Stimulated activated CD4-positive, alpha-beta T cell treated with anti-CD3 and anti-CD28 coated beads, TNF-alpha, amount 100 ng/mL, for 4 hours (primary cell): ENCODE measurements at places on chromosomes 4 and X.

GRCh38 chrX:129540068-129540653, at the start of gene OCRL:
Gene OCRL, plus strand, starts transcription at chrX:129540259. Its CDS starts 181 bp downstream, at chrX:129540440.
- peak; percentile 20 for DNase-seq

GRCh38 chr4:72513227-72513626, 55.8 kb downstream of the ADAMTS3 start:
- no peak for DNase-seq

DNA sequence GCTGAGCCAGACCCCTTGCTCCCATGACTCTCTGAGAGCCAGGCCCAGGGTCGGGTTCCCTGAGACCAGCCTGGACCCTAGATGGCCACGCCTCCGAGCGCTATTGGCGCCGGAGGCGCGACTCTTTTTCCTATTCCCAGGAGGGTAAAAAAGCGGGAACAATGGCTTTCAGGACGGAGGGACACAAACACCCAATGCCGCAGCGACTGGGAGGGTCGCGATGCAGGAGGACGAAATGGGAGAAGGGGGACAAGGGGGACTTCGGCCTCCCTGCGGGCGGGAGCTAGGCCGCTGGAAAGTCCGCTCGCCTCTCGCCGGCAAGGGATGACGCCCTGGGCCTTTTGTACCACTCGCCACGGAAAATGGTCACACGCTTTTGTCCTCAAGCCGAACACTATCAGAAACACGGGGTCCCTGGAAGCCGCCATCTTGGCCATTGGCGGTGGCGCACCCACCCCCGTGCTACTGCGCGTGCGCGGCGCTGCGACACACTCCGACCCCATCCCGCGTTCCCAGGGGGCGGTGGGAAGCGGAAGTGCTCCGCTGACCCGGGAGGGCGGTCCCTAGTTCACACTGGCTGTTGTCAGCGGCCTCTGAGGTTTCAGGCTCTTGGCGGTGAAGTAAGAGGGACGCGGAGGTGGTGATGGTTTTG, 98.4 kb downstream of the ZNF674 start:
- peak; percentile 61 for DNase-seq

DNA sequence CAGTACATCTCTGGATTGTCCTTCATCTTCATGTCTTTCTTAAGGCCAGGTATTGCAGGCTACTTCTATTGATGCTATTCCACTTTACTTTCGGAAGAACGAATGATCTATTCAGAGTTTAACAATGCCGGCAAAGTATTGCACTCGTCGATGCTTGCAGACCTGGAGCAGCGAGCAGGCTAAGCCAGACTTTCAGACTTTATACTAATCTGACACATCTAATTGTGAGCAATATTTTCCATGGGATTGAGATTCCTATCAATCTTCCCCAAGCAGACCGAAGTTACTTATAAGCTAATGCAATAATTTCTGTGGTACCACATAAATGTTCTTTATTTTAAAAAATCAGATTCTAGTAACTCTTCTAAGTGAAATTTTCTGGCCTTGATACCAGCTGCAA, 1.6 kb downstream of the EMCN start:
- DNase-seq = no peak

- no peak for DNase-seq
Observed at GRCh38 chr4:120855307-120856001, 67.1 kb downstream of the PRDM5 start.

DNA sequence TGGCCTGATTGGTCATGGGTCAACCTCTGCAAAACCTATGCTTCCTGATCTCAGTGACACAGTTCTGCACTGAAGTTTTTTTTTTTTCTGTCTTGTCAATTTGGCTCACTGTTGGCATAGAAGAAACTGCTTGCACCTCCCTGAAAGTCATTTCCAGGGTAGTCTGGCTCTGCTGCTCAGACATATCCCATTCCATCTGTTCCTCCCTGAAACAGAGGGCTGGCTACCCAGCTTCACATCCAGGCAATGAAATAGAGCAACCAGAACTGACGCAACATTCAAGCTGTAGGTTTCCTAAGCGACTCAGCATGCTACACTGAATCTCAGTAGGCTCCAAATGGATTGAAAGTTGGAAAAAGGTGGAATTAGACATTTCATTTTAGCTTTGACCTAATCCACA, 176.8 kb upstream of the MBNL3 start:
- DNase-seq = no peak

GRCh38 chrX:21940356-21940829, at the start of gene SMS:
Gene SMS, plus strand, starts transcription at chrX:21940709. Its CDS starts 116 bp downstream, at chrX:21940825.
- DNase-seq = peak; percentile 48

DNA sequence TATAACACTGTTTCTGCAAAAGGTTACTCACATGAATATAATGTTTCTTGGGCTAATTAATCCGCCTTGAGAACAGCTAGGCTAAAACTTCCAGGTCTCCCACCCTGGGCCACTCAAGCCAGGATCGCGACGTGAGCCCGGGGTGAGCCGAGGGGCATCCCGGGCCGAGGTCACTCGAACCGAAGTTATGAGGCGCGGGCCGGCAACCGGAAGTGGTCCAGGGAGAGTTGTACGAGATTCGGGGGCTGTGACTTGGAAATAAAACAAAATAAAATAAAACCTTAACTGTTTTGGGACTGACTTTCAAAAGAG, 317 bp downstream of the CMC4 start:
- no peak for DNase-seq

- no peak for DNase-seq
Observed at GRCh38 chr4:161256172-161256571, 907.6 kb downstream of the FSTL5 start.

GRCh38 chr4:139524062-139524631, 31.9 kb downstream of the SETD7 start:
- DNase-seq = no peak

DNA sequence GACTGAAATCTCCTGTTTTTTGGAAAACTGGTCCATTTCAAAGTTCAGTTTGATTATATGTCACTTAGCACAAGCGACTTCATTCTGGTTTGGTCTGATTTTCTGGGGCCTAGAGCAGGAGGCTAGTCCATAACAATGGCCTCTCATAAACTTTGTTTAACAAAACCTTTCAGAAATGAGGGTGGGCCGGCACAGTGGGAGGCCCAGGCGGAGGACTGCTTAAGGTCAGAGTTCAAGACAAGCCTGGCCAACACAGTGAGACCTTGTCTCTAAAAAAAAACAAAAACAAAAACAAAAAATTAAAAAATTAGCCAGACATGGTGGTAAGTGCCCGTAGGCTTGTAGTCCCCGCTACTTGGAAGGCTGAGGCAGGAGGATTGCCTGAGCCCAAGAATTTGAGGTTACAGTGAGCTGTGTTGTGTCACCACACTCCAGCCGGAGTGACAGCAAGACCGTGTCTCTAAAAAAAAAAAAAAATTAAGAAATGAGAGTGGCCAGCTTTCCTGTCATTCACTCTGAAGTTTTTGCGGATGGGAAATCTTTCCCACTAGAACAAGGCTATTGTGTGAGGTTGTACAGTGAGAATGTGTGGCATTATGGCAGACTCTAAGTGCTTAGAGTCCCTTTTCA, 1.2 kb upstream of the PLAC8 start:
- DNase-seq = no peak

- no peak for DNase-seq
Observed at GRCh38 chrX:129230850-129231512, 292.3 kb downstream of the SMARCA1 start.

- DNase-seq = no peak
Observed at GRCh38 chr4:155571184-155571944, 95.3 kb upstream of the GUCY1A1 start.

DNA sequence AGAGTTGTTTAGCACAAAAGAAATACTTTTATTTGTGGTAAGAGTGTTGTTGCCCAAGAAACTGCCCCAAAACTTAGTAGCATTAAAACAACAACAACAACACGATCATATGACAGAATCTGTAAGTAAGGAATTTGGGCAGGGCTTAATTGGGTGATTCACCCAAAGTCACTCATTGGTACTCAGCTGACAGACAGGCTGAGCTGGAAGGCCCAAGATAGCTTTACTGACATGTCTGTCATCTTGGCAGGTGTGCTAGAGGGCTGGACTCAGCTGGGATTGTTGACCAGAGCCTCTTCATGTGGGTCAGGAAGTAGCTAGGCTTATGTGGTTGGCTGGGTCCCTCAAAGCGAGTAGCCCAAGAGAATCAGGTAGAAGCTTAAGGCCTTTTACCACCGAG, 52.3 kb downstream of the KIAA0232 start:
- DNase-seq = no peak

DNA sequence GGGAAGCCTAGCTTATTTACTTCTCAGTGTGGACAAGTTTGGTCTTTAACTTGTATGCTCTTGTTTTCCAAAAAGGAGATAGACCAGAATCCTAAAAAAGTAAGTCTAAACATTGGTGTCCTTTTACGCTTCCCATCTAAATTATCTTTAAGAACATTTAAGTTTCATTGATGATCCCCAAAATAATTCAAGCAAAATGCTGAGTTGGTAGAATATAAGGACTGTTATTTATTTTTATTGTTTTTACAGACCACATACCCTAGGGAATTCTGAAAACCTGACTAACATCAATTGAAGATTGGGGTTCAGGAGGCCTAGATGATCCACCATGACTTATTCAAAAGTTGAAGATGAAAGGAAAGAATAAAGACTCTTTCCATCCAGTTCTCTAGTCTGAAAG, 653.0 kb downstream of the CCSER1 start:
- DNase-seq = no peak

- no peak for DNase-seq
Observed at GRCh38 chr4:24411806-24412205, 172.5 kb downstream of the DHX15 start.

DNA sequence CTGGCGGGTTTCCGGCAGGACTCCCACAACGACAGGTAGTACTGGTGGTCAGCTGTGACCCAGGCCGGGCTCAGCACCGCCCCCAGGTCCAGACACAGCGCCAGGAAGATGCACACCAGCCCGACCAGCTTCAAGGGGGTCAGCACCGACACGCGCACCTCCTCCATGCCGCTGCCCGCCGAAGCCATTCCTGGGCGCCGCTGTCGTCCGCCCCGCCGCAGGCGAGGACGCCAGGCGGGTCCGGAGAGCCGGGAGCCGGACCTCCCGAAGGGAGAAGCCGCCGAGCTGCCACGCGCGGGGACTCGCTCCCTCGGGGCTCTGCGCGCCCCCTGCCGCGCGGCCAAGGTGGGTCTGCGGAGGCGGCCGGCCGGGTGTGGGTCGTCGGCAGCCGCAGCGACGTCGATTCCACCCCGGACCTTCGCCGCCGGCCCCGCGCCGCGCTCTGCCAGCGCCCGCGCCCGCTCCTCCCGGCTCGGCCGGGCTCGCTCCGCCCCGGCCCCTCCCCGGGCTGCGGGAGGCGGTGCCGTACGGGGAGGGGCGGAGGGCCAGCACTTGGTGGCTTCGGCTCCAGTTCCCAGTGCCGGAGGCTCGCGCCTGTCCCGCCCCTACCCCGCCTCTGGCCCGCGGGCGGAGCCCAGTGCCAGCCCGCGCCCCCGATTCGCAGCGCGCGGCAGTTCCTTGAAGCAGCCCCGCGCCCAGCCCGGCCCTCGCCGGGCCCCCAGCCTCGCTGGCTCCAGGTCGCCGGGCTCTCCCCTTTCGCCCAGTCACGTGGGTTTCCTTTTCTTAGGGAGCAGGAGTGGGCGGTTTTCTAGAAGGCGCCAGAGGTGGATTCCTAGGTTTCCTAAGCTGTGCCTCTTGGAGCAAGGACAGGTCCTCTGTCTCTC, at the start of gene TMEM47:
TMEM47 (minus strand) TSS at position 444 of the 884 bp plus-strand sequence; CDS start at position 188, 256 bp downstream.
- DNase-seq = no peak

- DNase-seq = no peak
Observed at GRCh38 chr4:180949424-180950213, 1293.6 kb upstream of the TENM3 start.

GRCh38 chr4:83810428-83810827, 274.5 kb downstream of the GPAT3 start:
- DNase-seq = no peak

DNA sequence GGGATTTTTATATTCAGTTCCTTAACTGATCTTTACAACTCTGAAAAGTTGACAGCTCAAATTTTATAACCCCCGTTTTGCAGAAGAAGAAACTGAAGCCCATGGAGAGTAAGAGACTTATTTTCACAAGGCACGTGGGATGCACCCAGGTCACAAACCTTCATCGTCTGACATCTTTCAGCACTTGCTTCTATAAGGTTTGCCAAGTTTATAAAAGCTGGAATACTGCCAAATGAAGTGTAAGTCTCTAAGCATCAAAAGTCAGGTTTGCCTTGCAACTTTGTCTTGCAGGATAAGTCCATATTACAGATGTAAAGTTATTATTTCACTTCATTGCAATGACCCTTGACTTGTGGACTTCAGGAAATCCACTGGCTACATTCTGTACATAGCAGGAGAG, 6.3 kb upstream of the KCNIP4 start:
- DNase-seq = no peak

DNA sequence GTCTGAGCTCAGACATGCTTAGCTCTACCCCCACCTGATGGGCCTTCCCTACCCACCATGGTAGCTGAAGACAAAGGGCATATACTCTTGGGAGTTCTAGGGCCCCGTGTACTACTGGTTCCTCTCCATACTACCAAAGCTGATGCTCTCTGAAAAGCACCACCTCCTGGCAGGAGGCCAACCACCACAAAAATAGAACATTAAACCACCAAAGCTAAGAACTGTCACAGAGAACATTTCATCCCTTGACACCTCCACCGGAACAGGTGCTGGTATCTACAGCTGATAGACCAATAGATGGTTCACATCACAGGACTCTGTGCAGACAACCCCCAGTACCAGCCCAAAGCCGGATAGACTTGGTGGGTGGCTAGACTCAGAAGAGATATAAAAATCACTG, 13.4 kb downstream of the EDA2R start:
- no peak for DNase-seq
